ENCODE measurements at places on chromosomes 6 and 20.

DNA sequence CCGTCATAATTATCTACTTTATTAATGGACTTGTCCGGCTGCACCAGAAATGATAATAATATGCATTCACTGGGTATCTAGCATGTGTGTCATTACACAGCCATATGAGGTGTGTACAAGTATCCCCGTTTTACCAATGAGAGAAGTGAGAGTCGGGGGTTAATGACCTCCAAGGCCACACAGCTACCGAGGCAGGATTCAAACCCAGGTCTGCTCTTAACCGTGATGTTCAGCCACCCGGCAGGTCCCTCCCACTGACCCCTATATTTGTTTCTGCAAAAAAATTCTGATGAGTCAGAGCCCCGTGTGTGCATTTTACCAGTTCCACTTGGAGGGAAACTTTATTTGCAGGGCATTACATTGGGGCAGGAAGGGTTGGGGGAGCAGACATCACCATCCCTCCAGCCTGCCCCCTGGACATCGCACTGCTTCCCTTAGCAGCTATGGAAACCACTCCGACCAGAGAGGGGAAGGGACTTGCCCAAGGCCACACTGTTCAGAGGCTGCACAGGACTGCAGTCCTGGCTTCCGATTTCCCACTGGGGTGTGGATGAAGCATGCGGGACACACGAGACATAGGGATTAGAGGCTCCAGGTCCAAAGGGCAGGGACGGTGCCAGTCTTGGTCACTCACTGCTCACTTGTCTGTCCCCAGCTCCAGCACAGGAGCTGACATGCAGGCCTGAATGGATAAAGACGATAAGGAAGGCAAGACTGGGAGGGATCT is 10.1 kb upstream of the SRC start:
- DNase-seq: no peak

- DNase-seq: no peak
These were observed 49.3 kb downstream of the RALY start for GRCh38 chr20:34043025-34043424.

GRCh38 chr6:71496018-71496721 is 207.6 kb downstream of the OGFRL1 start:
- no peak for DNase-seq

- DNase-seq: no peak
These were observed 109.5 kb downstream of the SNX5 start for GRCh38 chr20:17859002-17859615.

DNA sequence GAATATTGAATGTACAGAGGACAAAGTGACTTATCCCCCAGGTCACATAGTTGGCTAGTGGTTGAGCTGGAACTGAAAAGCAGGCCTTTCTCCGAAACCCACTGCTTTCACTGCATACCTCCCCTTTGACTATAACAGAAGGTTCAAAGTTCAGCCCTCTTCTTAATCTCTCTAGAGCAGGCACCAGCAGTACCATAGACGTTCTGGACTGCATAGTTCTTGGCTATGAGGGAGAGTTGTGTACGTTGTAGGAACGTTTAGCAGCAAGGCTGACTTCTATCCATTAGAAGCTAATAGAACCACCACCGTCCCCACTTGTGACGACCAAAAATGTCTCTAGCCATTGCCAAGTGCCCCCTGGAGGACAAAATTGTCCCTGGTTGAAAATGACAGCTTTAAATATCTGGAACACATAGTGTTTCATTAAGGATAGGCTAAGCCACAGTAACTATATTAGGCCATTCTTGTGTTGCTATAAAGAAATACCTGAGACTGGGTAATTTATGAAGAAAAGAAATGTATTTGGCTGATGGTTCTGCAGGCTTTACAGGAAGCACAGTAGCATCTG is 123.8 kb upstream of the MTHFD1L start:
- DNase-seq: no peak

All from stimulated activated CD4-positive, alpha-beta T cell treated with anti-CD3 and anti-CD28 coated beads, Interleukin-15, amount 100 ng/mL, for 48 hours (primary cell).